ENCODE measurements at places on chromosomes 13 and 19. TPM values are rescaled to one million over a fixed set of nuclear protein-coding genes. Genes with fewer than 3 reads are reported as not detected.

GRCh38 chr19:1523412-1524286, at the start of gene PLK5:
PLK5 (plus strand) TSS chr19:1524077; CDS start chr19:1526997, 2,920 bp downstream.
- DNase-seq, result no peak

DNA sequence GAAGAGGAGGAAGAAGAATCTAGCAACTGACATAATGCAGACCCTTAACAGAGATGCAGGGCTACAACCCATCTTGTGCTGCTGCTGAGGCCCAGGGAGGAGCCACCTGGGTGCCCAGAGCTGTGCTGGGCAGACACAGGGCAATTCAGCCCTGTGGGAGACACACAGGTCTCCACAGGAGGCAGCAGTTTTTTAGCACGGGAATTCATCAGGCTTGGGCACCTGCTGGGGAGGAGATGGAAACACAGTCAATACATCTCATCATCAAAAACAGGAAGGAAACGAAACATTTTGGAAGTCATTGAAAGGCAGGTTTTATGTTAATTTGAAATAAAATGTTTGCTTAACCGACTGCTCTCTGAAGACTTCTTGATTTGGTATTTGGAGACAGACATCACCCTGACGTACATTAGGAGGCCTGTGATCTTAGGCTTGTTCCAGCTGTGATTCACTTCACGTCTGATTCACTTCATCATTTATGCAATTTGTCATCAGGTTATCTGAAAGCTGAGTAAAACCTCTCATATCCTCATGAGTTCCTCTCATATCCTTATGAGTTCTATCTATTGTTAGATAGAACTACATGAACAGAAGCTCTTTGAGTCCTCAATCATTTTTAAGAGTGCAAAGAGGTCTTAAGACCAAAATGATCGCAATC, 77.4 kb downstream of the CYSLTR2 start:
- DNase-seq, result peak; percentile 54

The RDH8 gene
- total RNA-seq, result not detected

GRCh38 chr13:98976941-98977340, 923 bp downstream of the DOCK9 start:
- peak; percentile 37 for DNase-seq

DNA sequence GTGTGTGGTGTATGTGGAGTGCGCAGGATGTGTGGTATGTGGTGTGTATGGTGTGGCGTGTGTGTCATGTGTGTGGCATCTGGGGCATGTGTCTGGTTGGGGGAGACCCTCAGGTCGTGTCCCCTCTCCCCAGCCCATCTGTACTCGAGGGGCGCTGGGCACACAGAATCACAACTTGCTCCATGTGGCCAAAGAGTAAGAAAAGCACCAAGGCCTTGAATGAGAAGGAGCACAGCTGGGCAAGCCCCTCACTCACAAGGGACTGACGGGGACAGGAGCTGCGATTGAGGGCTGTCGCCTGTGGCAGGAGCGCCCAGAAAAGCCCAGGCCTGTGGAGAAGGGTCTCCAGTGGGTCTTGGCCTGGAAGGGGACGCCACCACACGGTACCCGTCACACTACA, 62.8 kb downstream of the PEPD start:
- no peak for DNase-seq

DNA sequence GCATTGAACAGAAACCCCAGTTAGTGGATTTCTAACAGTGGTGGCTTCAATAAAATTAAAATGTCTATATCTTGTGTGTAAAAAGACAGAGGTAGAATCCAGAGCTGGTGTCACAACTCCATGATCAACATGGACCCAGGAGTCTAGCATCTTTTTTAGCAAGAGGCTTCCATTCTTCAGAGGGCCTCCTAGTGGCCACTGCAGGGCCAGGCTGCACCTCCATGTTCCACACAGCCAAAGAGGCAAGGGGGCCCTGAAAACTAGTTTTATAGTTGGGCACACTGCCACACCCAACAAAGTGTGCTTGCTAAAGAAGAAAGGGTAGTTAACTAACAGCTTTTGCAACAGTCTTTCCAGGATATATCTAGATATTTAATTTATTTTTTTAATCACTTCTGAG, 12.9 kb downstream of the N4BP2L1 start:
- DNase-seq, result peak; percentile 8

DNA sequence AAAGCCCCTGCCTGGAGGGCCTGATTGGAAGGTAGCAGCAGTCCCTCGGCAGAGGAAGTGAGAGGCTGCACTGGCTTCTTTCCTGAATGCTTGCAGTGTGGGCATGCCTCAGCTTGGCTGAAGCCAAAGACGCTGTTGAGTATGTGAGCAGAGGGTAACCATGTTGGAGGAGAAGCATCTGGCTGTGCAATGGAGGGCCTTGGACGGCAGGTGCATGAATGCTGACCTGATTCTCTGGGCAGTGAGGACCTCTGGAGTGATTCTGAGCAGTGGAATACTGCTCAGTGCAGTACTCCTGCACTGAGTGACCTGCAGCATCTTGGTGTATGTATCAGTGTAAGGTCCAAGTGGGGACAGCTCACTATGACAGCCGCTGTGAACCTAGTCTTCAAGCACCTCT, 46.9 kb downstream of the SOX1 start:
- no peak for DNase-seq

The MAP4K1 gene
- total RNA-seq, result 0.57 TPM

GRCh38 chr13:68076046-68076445, 845.9 kb upstream of the PCDH9 start:
- no peak for DNase-seq

DNA sequence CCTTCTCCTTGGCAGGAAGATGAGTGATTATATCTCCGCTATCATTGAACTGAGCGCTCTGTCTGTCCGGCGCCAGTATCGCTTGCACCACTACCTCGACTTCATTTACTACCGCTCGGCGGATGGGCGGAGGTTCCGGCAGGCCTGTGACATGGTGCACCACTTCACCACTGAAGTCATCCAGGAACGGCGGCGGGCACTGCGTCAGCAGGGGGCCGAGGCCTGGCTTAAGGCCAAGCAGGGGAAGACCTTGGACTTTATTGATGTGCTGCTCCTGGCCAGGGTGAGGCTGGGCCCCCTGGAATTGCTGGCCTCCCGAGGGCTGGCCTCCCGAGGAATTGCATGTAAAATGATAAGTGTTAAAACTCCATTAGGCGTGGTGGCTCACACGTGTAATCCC, 32.1 kb downstream of the CYP4F22 start:
- DNase-seq, result no peak

DNA sequence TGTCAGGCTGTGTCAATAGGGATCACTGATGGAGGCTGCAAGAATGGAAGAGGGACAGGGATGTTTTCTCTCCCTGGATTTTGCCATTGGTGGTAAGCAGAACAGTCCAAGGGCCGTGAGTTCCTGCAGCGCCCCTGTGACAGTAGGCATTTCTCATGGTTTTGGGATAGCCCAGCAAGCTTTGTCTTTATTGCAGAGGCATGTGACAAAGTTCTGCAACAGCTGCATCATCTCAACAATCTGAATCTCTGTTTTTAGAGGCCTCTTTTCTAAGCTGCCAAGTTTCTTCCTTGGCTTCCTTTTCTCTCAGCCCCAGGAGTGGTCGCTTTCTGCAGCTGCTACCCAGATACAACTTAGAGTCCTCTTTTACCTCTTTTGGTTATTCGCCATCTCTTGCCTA, 95.7 kb upstream of the TSHZ3 start:
- DNase-seq, result no peak

GRCh38 chr13:44471686-44472085, 98.1 kb downstream of the SERP2 start:
- peak; percentile 46 for DNase-seq

- DNase-seq, result no peak
Observed at GRCh38 chr13:36552334-36552733, 120.0 kb downstream of the CCNA1 start.

- DNase-seq, result no peak
Observed at GRCh38 chr13:95035311-95036109, 265.7 kb downstream of the ABCC4 start.

The PRODH2 gene
- not detected for total RNA-seq

The DMKN gene
- 63.0 TPM for total RNA-seq

GRCh38 chr13:73440296-73440895, 381.6 kb downstream of the KLF5 start:
- DNase-seq, result peak; percentile 16

- no peak for DNase-seq
Observed at GRCh38 chr19:6099033-6099432, 11.3 kb downstream of the RFX2 start.

GRCh38 chr13:98370806-98371515, 193.9 kb upstream of the RNF113B start:
- peak; percentile 88 for DNase-seq

The FFAR2 gene
- not detected for total RNA-seq

The OVOL3 gene
- total RNA-seq, result not detected

- no peak for DNase-seq
Observed at GRCh38 chr19:16420336-16420676, 51.5 kb downstream of the EPS15L1 start.

GRCh38 chr19:48468772-48469288, 339 bp upstream of the CYTH2 start:
- DNase-seq, result peak; percentile 100

DNA sequence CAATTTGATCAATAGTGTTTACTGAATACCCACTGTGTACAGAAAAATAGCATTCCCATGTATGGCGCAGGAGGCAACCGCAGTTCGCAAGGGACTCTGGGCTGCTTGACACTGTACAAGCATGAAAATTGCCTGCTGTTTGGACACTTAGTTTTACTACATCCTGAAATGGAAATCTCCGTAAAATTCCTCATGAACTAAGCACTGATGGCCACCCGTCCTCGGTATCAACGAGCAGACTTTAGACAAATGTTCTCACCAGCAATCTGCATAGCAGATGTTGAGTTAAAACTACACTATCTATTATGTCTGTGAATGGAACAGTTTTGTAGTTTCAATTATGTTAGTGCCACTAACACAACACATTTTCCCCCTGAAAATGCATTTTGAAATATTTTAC, 294.7 kb downstream of the DCLK1 start:
- no peak for DNase-seq

GRCh38 chr13:24207841-24208667, 47.5 kb downstream of the SPATA13 start:
- peak; percentile 89 for DNase-seq

The POU2F2 gene
- 0.08 TPM for total RNA-seq

DNA sequence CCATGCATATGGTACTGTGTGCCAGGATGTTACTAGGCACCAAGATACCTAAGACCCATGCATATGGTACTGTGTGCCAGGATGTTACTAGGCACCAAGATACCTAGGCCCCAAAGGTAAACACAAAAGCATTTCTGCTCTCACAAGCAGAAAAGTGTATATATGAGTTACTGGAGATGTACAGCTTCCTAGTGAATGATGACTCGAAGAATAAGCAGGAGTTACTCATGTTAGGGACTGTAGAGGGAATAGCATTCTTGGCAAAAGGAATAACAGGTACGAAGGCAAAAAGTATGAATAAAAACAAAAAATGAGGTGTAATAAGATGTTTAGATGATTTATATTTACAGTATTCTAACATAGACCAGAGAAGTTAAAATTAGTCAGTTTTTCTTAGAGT, 383.7 kb downstream of the DIAPH3 start:
- peak; percentile 16 for DNase-seq

DNA sequence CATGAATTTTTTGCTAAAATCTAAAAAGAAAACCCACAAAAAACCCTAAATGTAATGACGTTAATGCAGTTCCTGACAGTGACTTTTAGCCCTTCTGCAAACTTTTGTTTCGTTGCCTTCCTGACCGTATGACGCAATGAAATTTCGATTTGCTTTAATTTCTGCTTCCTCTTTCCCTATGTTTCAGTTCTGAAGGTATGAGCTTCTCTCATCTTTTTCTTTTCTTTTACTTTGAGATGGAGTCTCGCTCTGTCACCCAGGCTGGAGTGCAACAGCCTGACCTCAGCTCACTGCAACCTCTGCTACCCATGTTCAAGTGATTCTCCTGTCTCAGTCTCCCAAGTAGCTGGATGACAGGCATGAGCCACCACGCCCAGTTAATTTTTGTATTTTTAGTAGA, 6.1 kb upstream of the LILRA5 start:
- no peak for DNase-seq

- no peak for DNase-seq
Observed at GRCh38 chr19:53101518-53101917, 1.7 kb downstream of the ZNF160 start.

DNA sequence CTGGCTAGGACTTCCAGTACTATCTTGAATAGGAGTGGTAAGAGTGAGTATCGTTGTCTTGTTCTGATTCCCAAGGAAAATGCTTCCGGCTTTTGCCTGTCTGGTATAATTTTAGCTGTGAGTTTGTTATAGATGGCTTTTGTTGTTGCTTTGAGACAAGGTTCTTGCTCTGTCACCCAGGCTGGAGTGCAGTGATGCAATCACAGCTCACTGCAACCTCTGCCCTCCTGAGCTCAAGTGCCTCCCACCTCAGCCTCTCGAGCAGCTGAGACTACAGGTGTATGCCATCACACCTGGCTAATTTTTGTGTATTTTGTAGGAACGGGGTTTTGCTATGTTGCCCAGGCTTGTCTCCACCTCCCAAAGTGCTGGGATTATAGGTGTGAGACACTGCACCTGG, 6.1 kb upstream of the ZNF543 start:
- DNase-seq, result no peak

DNA sequence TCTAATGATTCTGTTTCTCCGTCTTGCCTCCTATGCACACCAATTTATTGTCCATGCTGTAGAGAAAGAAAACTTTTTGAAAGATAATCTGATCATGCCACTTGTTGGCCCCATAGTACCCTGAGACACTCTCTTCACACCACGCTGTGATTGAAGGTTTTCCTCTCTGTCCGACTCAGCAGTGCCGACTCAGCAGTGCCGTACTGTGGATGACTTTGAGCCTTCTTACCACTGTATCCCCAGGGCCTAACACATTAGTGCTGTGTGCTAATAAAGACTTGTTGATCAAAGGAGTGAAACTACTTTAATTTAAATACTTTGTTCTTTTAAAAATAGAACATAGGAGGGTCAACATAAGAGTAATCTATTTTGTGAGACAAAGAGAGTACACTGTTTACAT, 429.6 kb downstream of the KLF12 start:
- no peak for DNase-seq

DNA sequence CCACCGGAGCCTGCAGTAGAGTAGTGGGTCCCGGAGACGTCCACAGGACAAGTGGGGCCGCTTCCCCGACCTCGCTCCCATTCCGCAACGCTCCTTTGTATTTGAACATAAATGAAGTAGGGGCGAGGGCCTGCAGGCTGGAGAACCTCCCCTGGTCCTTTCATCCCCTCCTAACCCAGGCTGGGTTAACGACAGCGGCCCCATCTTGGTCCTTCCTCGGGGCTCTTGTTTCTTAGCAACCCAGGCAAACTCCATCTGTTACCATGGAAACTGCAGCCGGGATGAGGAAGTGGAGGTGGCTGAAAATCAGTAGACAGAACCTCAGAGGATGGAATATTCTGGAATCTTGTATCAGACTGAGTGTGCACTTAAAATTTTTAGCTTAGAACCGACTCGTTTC, 132.6 kb upstream of the USP29 start:
- no peak for DNase-seq

- peak; percentile 69 for DNase-seq
Observed at GRCh38 chr13:112842343-112842856, 126.6 kb upstream of the MCF2L start.

The ODAD3 gene
- 0.08 TPM for total RNA-seq

DNA sequence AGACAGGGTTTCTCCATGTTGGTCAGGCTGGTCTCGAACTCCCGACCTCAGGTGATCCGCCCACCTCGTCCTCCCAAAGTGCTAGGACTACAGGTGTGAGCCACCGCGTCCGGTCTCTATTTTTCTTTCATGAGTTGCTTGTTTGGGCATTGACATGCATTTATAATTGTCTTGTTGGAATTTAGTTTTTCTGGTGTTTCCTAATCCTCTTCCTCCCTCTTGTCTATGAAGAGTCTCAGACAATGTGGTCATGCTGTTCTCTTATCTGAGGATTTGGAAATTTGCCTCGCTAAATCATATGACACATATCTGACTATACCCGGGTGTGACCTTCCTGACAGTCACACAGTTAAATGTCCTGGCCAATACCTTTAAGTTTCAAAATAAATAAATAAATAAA, 7.4 kb upstream of the CEACAM18 start:
- peak; percentile 23 for DNase-seq

The IGFLR1 gene
- 1.3 TPM for total RNA-seq

All from fibroblast of the aortic adventitia (primary cell).